ENCODE measurements at places on chromosomes 5 and 9. TPM values are rescaled to one million over a fixed set of nuclear protein-coding genes. Genes with fewer than 3 reads are reported as not detected.

ATG10 gene
- total RNA-seq: 11.6 TPM

PTPRD gene
- not detected for total RNA-seq

PIP5K1B gene
- total RNA-seq: 28.2 TPM

RMRP gene
- 7,890 TPM for total RNA-seq

ADAMTSL1 gene
- total RNA-seq: not detected

GLDC gene
- total RNA-seq: 0.71 TPM

OTP gene
- total RNA-seq: not detected

ZCCHC7 gene
- 83.5 TPM for total RNA-seq

ELAVL2 gene
- total RNA-seq: not detected

AQP3 gene
- 1.4 TPM for total RNA-seq

FANCG gene
- 38.9 TPM for total RNA-seq

CERCAM gene
- 3.8 TPM for total RNA-seq

TSSK1B gene
- not detected for total RNA-seq

CMBL gene
- not detected for total RNA-seq

PALM2AKAP2 gene
- not detected for total RNA-seq

SNX24 gene
- 7.9 TPM for total RNA-seq

LMX1B gene
- not detected for total RNA-seq

OSMR gene
- total RNA-seq: not detected

SPATA31D4 gene
- total RNA-seq: not detected

NR6A1 gene
- total RNA-seq: 0.66 TPM

NUP155 gene
- 33.8 TPM for total RNA-seq

MYO10 gene
- total RNA-seq: not detected

SEMA5A gene
- not detected for total RNA-seq

OR1Q1 gene
- not detected for total RNA-seq

MARVELD2 gene
- 1.7 TPM for total RNA-seq

P4HA2 gene
- total RNA-seq: 0.25 TPM

TAF11L14 gene
- total RNA-seq: not detected

PCSK5 gene
- not detected for total RNA-seq

ZNG1A gene
- 59.9 TPM for total RNA-seq

NOXA1 gene
- total RNA-seq: 8.4 TPM

CYLC2 gene
- total RNA-seq: not detected

MCTP1 gene
- 2.5 TPM for total RNA-seq

TRIM41 gene
- 45.2 TPM for total RNA-seq

NR3C1 gene
- total RNA-seq: 233 TPM

KIAA0825 gene
- 3.0 TPM for total RNA-seq

CLIC3 gene
- total RNA-seq: 1.1 TPM

ATG12 gene
- 97.5 TPM for total RNA-seq

HNRNPK gene
- total RNA-seq: 517 TPM

TTLL11 gene
- total RNA-seq: 3.9 TPM

PHF2 gene
- total RNA-seq: 29.6 TPM

AQP7 gene
- not detected for total RNA-seq

RASGEF1C gene
- total RNA-seq: not detected

PCDHGC3 gene
- 1.9 TPM for total RNA-seq

AJM1 gene
- 2.9 TPM for total RNA-seq

MELK gene
- total RNA-seq: not detected

CARD9 gene
- total RNA-seq: 0.57 TPM

MLANA gene
- total RNA-seq: not detected

LCN15 gene
- not detected for total RNA-seq

IL9 gene
- not detected for total RNA-seq

PCDHAC2 gene
- not detected for total RNA-seq

SLC45A2 gene
- total RNA-seq: not detected

ZNF367 gene
- 2.2 TPM for total RNA-seq

PCDH12 gene
- not detected for total RNA-seq

GDF9 gene
- total RNA-seq: 0.67 TPM
